ENCODE measurements at places on chromosomes 13 and 19.

DNA sequence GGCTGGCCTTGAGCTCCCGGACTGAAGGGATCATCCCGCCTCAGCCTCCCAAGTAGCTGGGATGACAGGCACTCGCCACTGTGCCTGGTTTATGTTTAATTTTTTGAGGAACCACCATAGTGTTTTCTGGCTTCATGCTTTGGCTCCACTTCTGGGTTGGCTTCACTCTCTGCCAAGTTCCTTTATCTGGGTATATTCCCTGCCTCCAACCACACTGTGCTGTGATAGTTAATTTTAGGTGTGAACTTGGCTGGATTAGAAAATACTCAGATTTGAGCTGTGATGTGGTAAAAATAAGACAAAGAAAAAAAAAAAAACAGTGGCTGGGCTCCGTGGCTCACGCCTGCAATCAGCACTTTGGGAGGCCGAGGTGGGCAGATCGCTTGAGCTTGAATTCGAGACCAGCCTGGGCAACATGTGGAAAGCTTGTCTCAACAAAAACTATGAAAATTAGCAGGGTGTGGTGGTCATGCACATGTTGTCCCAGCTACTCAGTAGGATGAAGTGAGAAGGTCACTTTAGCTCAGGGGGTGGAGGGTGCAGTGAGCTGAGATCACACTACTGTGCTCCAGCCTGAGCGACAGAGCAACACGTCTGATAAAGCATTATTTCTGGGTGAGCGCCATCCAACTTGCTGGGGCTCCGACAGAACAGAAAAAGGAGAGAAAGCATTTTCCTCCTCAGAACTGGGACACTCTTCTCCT is 7.5 kb upstream of the ILF3 start:
- DNase-seq: no peak

GRCh38 chr19:7494416-7495098 is 5.7 kb upstream of the PEX11G start:
- DNase-seq: no peak

GRCh38 chr13:109699628-109700071 is 86.7 kb downstream of the IRS2 start:
- no peak for DNase-seq

- no peak for DNase-seq
Measured at GRCh38 chr19:55278391-55279135, 1.3 kb downstream of the HSPBP1 start.

- DNase-seq: no peak
Measured at GRCh38 chr19:12802267-12803106, 618 bp downstream of the THSD8 start.

GRCh38 chr19:1222394-1222793 is 15.4 kb downstream of the CBARP start:
- DNase-seq: no peak

- no peak for DNase-seq
Measured at GRCh38 chr19:3970313-3970807, 539 bp downstream of the DAPK3 start.

- no peak for DNase-seq
Measured at GRCh38 chr19:24064175-24064574, 22.8 kb upstream of the ZNF254 start.

DNA sequence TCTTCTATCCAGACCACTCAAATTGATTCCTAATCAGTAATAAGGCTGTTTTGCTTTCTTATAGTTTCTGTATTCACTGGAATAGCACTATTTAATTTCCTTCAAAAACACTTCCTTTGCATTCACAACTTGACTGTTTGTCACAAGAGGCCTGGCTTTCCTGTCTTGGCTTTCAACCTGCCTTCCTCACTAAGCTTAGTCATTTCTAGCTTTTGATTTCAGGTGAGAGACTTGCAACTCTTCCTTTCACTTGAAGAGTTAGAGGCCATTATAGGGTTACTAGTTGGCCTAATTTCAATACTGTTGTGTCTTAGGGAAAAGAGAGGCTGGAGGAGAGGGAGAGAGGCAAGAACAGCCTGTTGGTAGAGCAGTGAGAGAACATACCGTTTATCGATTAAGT is 47.0 kb downstream of the SACS start:
- DNase-seq: no peak

- no peak for DNase-seq
Measured at GRCh38 chr13:111262715-111263114, 57.7 kb upstream of the TEX29 start.

- DNase-seq: no peak
Measured at GRCh38 chr19:13363245-13363644, 143.0 kb downstream of the CACNA1A start.

DNA sequence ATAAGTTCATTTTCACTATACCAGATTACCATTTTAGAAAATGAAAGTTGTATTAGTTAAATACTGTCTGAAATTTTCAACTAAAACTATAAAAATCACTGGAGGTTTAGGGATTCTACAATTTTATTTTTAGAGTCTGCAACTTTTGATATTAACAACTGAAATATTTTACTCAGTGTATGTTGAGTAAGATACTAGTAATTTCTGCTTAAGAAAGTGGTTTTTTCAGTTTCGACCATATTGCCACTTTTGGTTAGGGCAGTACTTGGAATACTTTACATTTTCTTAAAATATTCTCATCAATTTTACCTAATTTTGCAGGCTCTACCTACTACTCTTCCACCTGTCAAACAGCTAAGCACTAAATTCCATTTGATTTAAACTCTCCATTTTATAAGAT is 59.6 kb downstream of the KCNRG start:
- DNase-seq: no peak

- DNase-seq: no peak
Measured at GRCh38 chr13:39575641-39576238, 27.3 kb downstream of the LHFPL6 start.

DNA sequence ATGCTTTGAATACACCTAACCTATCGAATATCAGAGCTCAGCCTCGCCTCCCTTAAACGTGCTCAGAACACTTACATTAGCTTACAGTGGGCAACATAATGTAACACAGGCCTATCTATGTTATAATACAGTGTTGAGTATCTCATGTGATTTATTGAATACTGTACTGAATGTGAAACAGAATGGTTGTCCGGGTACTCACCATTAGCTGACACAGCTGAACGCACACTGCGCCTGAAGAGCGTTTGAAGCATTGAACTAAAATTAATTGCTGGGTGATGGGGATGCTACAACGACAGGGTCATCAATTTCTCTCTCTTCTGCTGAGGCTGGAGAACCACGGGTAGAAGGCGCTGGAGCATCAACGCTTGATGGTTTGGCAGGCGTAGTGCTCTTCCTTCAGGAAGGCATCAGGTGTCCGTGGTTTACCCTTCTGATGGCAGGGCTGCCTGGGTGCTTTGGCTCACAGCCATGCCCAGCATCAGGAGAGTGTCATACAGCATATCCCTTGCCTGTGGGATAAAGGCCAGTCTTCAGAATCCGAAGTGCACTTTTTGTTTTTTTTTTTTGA is 46.9 kb upstream of the UBE2L5 start:
- no peak for DNase-seq

GRCh38 chr13:106349080-106349931 is 186.2 kb downstream of the EFNB2 start:
- no peak for DNase-seq

DNA sequence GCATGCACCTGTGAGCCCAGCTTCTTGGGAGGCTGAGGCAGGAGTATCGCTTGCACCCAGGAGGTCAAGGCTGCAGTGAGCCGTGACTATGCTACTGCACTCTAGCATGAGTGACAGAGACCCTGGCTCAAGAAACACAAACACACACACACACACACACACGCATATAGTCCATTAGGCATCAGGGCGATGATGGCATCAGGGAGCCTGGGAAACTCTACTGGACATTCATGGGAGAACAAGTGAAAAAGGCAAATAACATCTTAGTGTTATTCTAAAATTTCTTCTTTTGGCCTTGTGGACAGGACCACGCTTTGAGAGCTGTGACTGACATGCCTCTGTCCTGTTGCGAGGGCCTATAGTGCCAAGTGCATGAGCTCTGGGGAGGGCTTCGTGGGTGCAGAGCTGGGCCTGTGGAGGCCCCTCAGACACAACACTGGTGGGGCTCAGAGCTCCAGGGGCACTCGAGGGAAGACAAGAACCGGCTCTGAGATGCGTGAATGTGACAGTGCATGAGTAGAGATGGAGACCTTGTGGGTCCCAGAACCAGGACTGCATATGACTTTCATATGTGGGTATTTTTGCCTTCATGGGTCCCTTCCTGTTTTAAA is 8.0 kb upstream of the USF2 start:
- no peak for DNase-seq

- no peak for DNase-seq
Measured at GRCh38 chr13:87130423-87130822, 540.7 kb upstream of the SLITRK5 start.

DNA sequence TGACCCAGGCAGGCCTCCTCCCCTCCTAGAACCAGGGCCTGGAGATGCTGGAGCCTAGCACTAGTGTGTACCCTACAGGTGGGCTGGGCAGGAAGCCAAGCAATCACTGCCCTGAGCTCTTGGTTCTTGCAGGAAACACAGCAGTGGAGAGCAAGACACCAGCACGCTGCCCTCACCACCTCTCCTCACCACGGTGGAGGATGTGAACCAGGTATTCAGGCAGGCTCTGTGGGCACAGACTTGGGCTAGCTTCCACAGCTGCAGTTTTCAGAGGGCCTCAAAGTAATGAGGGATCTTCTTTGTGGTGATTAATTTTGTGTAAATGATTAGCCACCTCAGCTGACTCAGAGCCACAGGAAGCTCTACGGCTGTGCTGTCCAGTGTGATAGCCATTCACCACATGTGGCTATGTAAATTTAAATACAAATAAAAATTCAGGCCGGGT is 13.6 kb upstream of the GPI start:
- DNase-seq: no peak

- no peak for DNase-seq
Measured at GRCh38 chr13:52158629-52159158, 703 bp downstream of the NEK3 start.

DNA sequence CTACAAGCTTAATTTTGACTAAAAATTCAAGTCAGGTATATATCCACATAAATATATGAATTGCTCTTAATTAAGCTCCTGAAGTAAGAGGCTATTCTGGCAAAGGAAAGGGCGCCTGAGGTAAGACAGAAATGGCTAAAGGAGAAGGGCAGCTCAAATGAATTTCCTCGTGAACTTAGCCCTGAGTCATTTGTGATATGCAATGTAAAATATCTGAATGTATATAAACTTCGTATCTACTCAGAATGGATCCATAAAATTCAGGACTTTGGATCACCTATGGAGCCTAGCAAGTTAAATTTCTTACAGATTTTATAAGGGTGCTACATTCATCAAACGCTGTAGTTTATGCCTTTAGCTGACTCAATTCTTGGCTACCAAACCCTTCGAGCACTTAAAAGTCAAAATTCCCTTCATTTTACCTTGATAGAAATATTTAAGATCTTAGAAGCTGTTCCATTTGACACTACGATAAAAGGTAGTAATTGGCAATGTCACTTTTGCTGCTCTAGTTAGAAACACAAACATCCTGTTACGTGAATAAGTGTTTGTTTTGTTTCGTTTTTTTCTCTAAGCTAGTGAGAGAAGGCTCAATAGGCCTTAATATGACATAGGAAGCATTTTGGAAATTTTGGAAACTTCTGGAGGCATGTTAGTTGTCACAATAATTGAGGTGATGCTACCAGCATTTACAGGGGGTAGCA is 69.2 kb downstream of the DIAPH3 start:
- no peak for DNase-seq

- no peak for DNase-seq
Measured at GRCh38 chr13:50249144-50249521, 233.9 kb downstream of the KCNRG start.

- no peak for DNase-seq
Measured at GRCh38 chr13:109156181-109156935, 526.9 kb downstream of the MYO16 start.

- DNase-seq: no peak
Measured at GRCh38 chr13:24135674-24136300, 24.7 kb upstream of the SPATA13 start.

GRCh38 chr13:31767175-31767900 is 28.0 kb downstream of the RXFP2 start:
- DNase-seq: no peak

GRCh38 chr13:112254061-112254818 is 121.9 kb upstream of the SPACA7 start:
- no peak for DNase-seq

DNA sequence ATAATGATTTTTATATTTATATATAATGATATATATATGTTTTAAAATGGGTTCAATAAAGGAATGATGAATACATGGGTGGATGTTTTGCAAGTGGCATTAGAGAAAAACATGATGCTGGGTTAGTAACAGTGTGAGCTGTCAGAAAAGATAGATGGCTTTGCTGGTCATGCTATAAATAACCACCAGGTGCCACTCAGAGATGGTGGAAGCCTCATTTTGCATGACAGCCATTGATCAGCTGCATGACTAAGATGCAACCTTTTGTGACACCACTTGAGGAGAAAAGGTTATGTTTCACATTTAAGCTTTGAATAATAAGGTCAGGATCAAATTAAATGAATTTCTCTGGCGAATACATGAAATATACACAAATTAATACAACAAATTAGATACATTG is 737.7 kb downstream of the PCDH9 start:
- DNase-seq: no peak

GRCh38 chr13:73767747-73768315 is 366.4 kb downstream of the KLF12 start:
- no peak for DNase-seq

DNA sequence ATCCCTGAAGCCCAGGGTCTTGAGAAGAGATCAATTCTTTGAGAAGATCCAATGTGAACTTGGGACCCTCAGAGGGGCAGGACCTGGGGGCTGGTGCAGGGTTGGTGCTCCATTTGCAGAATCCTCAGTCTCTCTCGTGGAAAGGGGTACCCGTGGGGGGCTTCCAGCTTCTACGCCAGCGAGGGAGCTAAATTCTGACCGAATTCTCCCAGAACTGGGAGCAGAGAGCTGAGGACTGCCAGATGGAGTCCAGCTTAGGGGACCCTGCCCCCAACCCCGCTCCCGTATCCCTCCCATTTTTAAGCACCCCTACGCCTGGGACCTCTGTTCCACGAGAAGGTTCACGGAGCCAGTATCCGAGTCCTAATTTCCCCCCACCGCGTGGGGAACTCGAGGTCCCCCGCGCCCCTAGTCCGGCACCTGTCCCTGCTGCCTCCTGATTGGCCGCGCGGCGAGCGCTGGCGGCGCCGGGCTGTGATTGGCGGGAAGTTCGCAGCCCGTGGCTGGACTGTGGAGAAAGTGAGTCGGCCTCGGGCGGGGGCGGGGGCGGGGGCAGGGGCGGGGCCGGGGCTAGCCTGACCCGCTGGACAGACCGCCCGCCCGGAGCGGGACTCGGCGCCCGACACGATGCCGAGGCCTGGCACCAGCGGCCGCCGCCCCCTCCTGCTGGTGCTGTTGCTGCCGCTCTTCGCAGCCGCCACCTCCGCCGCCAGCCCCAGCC is 4.4 kb upstream of the LTBP4 start:
- no peak for DNase-seq

All from AML-193 (cell line).